Fibroblast of the aortic adventitia (primary cell): ENCODE measurements at places on chromosomes 16 and 17.

GRCh38 chr16:74997042-74997491 is 1.8 kb upstream of the ZNRF1 start:
- no peak for DNase-seq

DNA sequence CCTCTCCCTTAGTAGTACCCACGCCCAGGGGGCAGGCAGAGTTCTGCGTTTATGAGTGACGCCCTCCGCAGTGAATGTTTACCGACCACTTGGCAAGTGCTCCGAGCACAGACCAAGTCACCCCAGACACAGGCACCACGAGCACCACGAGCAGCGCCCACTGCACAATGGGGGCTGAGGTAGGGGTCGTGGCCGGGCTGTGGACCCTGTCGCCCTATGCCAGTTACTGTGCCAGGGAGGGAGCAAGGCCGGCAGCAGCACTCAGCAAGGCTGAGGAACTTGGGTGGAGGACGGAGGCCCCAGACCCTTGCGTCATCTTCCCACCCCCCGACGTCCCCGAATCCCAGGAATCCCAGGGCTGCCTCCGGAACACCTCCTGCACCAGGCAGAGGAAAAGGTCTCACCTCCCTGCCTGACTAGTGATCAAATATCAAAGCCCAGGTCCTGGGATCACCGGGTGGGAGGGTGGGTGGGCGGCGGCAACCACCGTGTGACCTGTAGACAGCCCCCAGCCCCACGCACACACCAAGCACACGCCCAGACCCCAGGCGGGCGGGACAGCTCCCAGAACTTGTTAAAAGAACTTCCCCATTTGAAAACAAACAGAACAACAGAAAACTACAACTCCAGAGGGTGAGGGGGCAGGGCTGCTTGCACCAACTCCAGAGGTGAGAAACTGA is 5.4 kb downstream of the VASN start:
- DNase-seq: peak; percentile 58

- no peak for DNase-seq
Observed at GRCh38 chr17:37429039-37429438, 22.4 kb downstream of the TADA2A start.

GRCh38 chr16:14392960-14393359 is 237.1 kb downstream of the PARN start:
- DNase-seq: no peak

DNA sequence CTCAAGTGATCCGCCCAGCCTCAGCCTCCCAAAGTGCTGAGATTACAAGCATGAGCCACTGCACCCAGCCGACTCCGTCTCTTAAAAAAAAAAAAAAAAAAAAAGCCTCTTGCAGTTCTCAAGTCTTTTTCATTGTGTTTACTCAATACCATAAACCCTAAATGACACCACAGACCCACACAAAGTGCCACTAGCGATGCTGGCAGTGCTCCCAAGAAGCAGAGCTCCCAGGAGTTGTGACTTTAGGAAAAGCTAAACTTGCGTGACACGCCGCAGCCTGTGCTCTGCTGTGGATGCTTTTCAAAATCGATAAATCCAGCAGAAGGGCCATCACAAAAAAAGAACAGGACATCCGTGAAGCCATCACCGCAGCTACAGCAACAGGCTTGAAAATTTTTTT is 114.7 kb downstream of the ANKRD11 start:
- no peak for DNase-seq
